CD8-positive, alpha-beta memory T cell (primary cell): ENCODE measurements at places on chromosomes 4 and X. TPM values are rescaled to one million over a fixed set of nuclear protein-coding genes. Genes with fewer than 3 reads are reported as not detected.

DNA sequence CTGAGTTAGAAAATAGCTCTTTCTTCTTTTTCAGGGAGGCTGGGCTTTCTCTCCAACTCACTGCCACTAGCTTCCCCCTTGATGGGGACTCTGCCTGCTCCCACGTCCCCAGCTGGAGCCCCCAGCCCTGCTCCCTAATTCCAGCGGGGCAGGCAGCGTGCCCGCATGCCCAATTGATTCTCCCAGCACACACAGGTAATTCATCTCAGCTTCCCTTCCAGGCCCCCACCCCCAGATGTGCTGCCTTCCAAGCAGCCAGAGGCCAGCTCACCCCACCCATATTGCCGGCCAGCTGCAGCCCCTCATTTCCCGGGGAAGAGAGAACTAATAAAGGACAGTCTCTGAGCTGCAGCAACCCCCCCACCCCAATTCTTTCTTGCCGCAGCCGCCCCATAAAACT lies 69.8 kb downstream of the EFNB1 start:
- H3K27ac ChIP-seq = no peak overlapping the region
- H3K4me1 ChIP-seq = peaks cover 4% of the 10 kb centered on the region
- no peaks in the 10 kb centered on the region for H3K36me3 ChIP-seq

GRCh38 chrX:41051288-41051687 lies 34.0 kb upstream of the USP9X start:
- H3K36me3 ChIP-seq = no peaks in the 10 kb centered on the region
- no peak for DNase-seq
- H3K27ac ChIP-seq = no peak overlapping the region
- no peaks in the 10 kb centered on the region for H3K27me3 ChIP-seq

- no peak overlapping the region for H3K27ac ChIP-seq
- H3K4me3 ChIP-seq = no peak overlapping the region
- DNase-seq = no peak
- H3K4me1 ChIP-seq = no peaks in the 10 kb centered on the region
- no peaks in the 10 kb centered on the region for H3K27me3 ChIP-seq
Observed at GRCh38 chr4:56662782-56663468, 18.2 kb downstream of the HOPX start.

Gene LINC00632
- not detected for total RNA-seq

Gene LPAR4
- total RNA-seq = not detected
